GM12891 (cell line): ENCODE measurements at places on chromosomes 7 and 10.

DNA sequence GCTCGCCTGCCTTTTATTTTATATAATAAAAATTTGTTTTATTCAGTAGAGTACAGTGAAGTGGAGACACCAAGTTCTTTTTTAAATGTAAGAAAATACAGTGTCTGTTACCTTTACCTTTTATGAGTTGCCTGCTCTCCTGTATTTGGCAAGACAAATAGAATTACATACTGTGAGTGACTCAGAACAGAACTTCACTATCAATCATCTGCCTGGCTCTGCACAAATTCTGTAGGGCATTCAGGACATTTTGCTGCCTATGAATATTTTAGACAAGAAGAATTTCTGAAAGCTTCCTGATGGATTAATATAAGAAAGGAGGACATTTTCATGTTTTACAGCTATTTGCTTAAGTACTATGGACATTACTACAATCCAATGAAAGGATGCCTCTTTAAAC, 135.4 kb upstream of the PHF14 start:
- no peak for DNase-seq

- DNase-seq: no peak
Observed at GRCh38 chr7:95811846-95812445, 39.6 kb downstream of the DYNC1I1 start.

GRCh38 chr7:41855798-41856197, 152.9 kb upstream of the INHBA start:
- no peak for DNase-seq

- DNase-seq: no peak
Observed at GRCh38 chr7:135930565-135931461, 46.3 kb downstream of the MTPN start.

- DNase-seq: no peak
Observed at GRCh38 chr10:43479275-43479674, 42.4 kb downstream of the ZNF487 start.
